ENCODE measurements at places on chromosomes 16 and 17. TPM values are rescaled to one million over a fixed set of nuclear protein-coding genes. Genes with fewer than 3 reads are reported as not detected.

The CTRB2 gene
- not detected for total RNA-seq

The TPSG1 gene
- total RNA-seq: not detected

The ABCA10 gene
- 0.31 TPM for total RNA-seq

The SLC25A39 gene
- total RNA-seq: 191 TPM

The LRRC37A3 gene
- total RNA-seq: 2.6 TPM

The MT1F gene
- 7.8 TPM for total RNA-seq

The LRRC75A gene
- 1.0 TPM for total RNA-seq

The STH gene
- total RNA-seq: not detected

The PIK3R6 gene
- total RNA-seq: not detected

The TMEM235 gene
- not detected for total RNA-seq

The GJC1 gene
- total RNA-seq: 33.3 TPM

The IGF2BP1 gene
- total RNA-seq: 79.0 TPM

The OTOA gene
- total RNA-seq: not detected

The DNASE1L2 gene
- total RNA-seq: 1.7 TPM

Data from A549 treated with CpdA at 1 μM for 4 hours (cell line).